ENCODE measurements at places on chromosomes 1 and 21.

GRCh38 chr21:22575165-22575584 is 1577.0 kb downstream of the NCAM2 start:
- peak; percentile 78 for DNase-seq

DNA sequence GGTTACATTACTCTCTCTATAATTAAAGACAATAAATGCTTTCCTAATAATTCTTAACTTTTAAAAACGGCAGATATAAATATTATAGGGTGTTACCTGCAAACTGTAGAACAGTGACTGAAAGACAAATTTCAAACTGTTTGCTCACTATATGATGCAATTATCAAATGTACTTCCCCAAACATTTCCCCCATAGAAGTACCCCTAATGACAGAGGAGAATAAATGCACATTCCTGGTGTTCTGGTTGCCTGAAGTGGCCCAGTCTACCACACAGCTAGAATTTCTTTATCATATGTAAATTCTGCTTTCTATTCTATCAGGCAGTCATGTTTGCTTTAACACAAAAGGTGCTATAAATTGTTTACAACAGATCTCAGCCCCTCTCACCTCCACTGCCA is 70.4 kb downstream of the VAV3 start:
- no peak for DNase-seq

DNA sequence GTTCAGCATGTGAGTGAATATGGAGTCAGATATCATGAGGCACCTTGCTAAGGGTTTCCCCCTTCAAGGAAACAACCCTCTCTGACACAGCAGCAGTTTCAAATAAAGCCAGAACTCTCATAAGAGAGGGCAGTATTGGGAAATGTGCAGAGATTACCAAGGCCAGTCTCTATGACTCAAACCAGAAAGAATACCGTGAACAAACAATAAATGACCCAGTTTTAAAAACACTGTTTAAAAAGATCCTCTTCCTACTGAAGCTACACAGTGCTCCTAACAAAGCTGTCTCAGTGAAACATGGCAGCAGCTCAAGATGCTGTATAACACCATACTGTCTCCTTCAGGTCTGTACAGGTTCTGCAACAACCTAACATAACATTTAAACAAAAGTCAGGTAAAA is 102.6 kb downstream of the KIAA0319L start:
- DNase-seq: no peak

DNA sequence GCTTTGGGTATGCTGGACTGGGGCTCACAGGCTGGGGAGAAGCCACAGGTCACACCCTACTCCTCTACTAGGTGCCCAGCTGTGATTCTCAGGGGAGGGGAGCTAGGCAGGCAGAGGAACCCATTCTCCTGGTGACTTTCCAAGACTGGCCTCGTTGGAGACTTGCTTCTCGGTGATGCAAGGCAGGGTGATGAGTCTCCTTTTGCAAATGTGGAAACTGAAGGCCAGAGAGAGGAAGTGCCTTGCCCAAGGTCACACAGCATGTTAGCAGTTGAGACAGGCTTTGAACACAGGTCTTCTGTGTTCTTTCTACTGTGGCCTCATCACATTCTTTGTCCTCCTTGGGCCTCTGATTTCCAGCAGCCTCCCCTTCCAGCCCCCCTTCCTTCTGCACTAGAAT is 20.5 kb upstream of the C1QA start:
- no peak for DNase-seq

DNA sequence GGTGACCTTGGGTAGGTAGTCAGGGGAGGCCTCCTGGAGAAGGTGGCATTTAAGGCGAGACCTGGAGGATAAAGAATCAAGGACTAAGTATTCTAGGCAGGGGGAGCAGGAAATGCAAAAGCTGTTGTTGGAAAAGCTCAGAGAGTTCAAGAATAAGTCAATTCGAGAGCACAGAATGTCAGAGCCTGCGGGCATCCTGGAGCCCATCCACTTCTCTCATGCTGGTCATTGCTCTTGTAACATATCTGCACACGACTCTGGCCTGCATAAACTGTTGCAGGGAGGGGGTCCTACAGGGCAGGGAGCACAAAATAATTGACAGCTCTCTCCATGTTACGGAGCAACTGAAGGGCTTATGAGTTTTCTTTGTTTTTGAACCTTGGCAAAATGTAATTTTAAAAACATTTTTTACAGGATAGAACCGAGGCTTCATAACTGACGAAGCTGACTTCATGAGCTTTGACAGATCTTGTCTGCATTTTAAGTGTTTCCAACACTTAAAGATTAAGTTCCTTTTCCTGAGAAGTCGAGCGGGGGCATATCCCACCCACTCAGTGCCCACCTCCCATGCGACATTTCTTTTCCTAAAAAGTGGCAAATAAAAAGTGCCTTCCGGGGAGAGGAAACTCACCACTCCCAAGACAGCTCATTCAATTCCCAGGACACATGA is 4.2 kb downstream of the PLA2G5 start:
- no peak for DNase-seq

DNA sequence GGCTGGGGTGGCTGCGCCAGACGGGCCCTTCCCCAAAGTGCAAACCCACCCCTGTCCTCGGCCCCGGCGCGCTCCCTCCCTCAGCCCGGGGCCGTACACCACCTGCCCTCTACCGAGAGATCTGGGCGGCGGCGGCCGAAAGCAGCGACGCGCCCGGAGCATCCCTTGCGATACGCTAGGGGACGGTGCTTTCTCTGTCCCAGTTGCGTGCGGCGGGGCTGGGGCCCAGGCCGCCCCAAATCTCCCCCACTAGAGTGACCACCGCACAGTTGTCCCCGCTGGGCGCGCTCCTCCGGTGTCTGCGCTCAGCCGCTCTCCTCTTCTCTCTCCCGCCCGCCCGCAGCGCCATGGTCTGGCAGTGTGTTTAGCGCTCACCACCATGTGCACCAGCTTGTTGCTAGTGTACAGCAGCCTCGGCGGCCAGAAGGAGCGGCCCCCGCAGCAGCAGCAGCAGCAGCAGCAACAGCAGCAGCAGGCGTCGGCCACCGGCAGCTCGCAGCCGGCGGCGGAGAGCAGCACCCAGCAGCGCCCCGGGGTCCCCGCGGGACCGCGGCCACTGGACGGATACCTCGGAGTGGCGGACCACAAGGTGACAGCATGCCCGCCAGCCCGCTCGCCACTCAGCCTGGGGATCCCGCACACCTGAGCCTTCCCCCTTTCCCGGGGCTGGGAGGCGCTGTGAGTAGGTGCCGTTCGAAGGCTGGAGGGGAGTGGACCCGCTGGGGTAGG is 1.0 kb downstream of the ST6GALNAC5 start:
- DNase-seq: peak; percentile 74

DNA sequence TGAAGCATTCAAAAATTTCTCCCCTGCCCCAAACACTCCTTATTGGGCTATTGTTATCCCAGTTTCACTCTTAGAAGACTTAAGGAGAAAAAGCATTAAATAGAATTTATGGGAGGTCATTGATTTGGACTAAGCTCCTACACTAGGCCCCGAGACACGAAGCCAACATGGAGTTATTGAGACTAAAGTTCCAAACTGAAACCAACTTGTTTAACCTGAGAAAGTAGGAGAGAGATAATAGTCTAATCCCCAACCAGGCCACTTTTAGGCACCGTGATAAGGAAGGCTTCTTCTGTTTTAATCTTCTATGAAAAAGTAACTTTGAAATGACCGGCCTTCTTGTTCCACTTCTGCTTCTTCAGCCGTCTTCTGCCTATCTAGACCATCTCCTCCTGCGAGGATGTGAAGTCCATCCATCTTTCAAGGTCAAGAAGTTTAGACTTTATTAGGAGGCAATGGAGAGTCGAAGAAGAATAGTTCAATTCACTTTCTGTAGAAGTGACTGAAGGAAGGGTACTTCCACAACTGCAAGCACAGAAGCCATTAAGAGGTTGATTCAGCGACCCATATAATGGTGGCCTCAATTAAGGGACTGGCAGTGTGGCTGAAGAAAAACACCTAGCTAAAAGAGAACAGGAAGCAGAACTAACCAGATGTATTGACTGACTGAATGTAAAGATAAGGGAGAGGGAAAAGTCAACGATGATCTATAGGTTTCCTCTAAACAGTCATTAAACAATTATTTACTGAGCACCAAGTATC is 428.8 kb downstream of the SMYD3 start:
- DNase-seq: no peak
